ENCODE measurements at places on chromosomes 16 and 17.

DNA sequence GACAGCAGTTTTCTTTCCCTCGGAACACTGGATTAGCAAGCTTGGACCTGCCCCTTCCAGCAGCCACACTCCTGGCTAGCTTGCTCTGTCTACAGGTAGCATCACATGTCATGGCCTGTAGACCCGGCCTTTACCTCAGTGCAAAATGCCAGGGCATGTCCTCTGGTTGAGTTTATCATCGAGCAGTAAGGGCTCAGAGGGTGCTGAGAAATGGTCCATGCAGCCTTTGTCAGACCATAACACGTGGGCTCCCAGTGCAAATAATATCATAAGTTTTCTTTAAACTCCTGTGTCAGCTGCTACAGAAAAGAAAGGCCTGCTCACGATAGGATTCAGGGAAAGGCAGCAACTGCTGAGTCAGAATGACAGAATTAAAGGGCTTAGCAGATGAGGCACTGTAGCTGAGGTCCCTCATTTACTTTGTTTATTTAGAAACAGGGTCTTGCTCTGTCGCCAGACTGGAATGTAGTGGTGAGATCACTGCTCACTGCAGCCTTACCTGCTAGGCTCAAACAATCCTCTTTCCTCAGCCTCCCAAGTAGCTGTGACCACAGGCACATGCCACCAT lies 8.0 kb upstream of the GNA13 start:
- DNase-seq, result peak; percentile 67

DNA sequence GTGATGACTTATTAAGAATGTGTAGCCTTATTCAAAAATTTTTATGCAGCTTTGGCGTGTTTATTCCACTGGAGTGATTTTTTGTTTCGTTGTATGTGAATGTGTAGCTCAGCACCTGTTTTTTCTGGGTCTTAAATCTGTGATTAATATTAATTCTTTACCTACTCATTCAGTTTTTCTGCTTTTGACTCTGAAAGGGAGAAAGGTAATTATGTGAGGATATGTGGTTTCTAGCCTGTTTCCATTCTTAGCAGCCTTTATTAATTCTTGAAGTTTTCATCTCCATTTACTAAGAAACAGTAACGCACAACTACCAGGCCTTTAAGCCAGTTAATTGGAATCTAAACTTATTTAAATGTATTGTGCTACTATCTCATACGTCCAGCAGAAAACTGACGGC lies 7.0 kb downstream of the HEATR3 start:
- DNase-seq, result no peak

DNA sequence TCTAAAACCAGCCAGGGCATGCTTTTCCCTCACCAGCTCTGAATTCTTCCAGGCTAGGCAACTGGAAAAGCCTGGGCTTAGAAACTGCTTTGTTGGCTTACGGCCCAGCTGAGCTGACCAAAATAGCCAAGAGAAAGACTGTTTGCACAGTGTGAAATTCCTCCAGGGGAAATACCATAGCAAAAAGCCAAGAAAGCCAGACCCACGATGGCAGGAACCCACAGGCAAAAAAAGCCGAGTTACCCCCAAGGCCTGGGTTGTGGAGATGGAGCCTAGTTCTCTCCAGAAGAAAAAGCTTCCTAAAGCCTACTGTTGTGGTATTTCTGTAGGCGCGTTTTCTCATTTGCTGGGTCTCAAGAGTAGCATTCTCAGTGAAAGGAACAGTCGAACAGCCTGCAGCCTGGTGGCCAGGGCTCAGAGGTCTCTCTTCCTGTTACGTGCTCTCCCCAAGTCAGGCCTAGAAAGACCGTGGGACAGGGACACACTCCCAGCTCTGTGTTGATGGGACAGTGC lies 9.2 kb downstream of the SP2 start:
- DNase-seq, result no peak

DNA sequence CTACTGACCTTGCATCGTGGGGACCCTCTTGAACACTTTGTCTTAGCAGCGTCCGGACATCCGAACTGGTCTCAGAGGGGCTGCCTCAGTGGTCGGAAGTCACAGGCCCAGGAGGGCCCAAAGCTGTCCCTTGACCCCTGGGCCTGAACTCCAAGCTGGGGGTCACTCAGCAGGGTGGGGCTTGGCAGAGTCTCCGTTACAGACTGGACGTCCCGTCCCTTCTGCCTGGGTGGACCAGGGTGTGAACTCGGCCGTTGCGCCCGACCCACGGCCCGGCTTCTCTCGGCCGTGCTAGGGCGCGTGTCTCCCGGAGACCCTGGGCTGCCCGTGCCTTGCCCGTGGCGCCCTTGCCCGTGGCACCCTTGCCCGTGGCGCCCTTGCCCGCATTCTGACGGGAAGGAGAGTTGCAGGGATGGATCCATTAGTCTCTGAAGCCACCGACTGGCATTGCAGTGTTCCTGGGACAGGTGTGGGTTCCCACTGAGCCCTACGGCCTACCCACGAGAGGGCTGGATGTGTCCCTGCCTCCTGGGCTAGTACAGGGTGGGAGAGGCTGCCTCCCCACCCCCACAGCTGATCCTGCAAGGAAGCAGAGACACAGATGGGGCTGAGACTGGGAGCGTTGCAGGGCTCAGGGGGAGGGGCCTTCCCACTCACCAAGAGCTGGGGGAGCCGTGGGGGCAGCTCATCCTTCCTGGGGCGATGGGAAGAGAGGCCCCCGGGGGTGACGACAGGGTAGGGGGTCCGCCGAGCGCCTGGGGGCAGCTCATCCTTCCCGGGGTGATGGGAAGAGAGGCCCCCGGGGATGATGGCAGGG lies 4.9 kb downstream of the CACNA1H start:
- DNase-seq, result no peak

GRCh38 chr17:79745641-79746105 lies 14.9 kb downstream of the ENPP7 start:
- DNase-seq, result no peak

DNA sequence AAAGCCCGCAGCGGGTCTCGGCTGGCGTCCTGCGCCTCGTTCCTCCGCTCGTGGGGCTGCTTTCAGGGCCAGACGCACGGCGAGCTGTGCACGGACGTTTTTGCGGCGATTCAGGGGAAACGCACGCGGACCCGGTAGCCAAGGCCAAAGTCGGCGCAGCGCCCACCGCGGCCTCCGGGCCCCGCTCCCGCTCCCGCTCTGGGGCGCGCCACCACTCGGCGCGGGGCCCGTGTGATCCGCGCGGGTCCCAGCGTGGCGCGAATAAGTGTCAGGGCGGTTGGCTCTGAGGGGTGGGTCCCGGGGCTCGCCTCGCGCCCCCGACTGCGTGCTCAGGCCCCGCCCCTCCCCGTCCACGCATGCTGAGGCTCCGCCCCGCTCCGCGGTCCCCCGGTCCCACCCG lies 694 bp upstream of the TBCD start:
- DNase-seq, result peak; percentile 85

GRCh38 chr16:82867485-82867884 lies 240.7 kb downstream of the CDH13 start:
- no peak for DNase-seq

GRCh38 chr17:55601874-55602364 lies 90.7 kb upstream of the SMIM36 start:
- DNase-seq, result peak; percentile 68

GRCh38 chr17:51097708-51098446 lies 22.8 kb downstream of the SPAG9 start:
- peak; percentile 79 for DNase-seq

- DNase-seq, result no peak
Measured at GRCh38 chr16:22861580-22861979, 47.6 kb downstream of the HS3ST2 start.

GRCh38 chr17:72683506-72684404 lies 408.7 kb downstream of the SLC39A11 start:
- peak; percentile 74 for DNase-seq

DNA sequence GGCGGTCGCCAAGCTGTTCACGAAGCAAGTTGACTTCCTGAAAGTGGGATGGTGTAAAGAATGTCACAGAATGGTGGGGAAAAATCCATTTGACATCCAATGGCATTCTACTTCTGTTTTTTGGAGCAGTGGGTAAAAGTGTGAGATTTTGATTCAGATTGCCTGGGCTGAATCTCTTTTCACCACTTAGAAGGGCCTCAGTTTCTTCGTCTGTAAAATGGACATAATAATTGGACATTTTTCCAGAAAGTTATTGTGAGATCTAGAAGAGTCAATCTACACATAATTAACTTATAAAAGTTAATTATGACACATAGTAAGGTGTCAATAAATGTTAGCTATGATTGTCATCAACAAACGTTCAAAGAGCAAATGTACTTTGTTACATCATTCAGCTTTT lies 3.0 kb downstream of the KRT40 start:
- no peak for DNase-seq

- DNase-seq, result peak; percentile 32
Measured at GRCh38 chr16:66364959-66365306, 1.6 kb upstream of the CDH5 start.

- DNase-seq, result no peak
Measured at GRCh38 chr17:53628011-53628410, 194.7 kb upstream of the KIF2B start.

DNA sequence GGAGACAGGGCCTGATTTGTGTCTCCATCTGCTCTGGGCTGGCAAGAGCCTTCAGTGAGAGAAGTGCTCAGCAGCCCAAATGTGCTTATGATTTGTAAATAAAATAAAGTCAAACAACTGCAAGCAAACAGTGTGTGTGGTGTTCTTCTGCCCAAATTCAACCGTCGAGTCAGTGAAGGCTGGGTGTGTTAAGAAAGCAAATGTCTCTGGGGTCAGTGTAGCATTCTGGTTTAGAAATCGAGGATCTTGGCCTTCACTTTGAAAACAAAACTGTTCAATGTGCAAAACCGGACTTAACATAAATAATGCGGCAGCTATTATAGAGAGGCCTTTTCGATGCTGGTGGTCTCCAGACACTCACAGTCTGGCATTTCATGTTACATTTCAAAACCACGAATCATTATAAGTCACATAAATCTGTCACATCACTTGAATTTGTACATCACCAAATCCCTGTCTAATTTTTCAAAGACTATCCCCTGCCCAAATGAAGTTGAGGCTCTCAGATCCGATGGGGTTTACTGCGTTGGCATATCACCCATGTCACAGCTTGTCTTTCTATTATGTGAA lies 158.6 kb upstream of the MYOCD start:
- DNase-seq, result no peak

DNA sequence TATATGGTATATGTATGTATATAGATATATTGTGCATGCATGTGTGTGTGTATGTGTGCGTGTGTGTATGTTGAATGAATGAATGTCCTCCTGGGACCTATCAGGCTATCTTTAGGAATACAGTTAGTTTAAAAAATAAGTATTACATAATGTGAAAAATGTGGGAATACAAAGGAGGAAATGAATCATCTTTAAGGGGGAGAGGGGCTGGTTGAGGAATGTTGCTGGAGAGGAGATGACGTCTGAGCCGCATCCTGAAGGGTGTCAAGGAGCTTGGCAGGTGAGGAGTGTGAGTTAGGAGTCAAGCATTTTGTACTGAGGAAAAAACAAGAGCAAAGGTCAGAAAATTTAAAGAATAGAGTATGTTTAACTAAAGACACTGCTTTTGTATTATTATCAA lies 62.4 kb upstream of the NLK start:
- peak; percentile 36 for DNase-seq

GRCh38 chr17:74713171-74713755 lies 540 bp upstream of the CD300LF start:
- no peak for DNase-seq

DNA sequence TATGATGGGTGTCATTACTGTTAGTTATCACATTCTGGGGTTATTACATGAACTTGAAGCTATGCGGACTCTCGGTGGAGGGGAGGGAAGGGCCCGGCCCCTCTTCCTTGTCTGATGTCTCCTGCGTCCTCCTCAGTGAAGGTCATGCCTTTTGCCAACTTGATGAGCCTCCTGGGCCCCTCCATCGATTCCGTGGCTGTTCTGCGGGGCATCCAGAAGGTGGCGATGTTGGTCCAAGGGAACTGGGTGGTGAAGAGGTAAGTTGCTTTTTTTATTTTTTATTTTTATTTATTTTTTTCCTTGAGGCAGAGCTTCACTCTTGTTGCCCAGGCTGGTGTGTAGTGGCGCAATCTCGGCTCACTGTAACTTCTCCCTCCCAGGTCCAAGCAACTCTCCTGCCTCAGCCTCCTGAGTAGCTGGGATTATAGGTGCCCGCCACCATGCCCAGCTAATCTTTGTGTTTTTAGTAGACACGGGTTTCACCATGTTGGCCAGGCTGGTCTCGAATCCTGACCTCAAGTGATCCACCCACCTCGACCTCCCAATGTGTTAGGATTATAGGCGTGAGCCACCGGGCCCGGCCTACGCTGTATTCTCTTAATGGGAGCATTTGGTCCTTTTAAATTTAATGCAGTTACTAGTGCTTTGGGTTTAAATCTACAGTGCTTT lies 21.6 kb downstream of the POLR3E start:
- peak; percentile 47 for DNase-seq

DNA sequence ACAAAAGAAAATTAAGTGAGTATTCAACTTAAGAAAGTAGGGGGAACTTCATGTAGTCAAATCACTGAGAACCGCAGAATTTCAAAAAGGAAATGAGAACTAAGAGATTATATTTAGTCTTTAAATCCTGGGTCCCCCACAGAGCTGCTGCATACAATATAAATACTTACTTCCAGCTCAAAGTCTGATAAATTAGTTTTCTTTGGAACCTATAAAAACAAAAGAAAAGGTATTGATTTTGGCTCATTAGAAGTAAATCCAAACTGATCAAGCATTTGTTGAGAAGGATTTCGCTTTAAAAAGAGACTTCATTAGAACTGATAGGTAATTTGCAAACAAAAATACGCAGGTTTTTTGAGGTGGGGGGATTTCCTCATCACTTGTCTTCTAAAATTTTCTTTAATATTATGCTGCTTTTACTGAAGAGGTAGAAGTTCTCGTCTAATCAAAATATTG lies 21.9 kb downstream of the PARN start:
- DNase-seq, result no peak

DNA sequence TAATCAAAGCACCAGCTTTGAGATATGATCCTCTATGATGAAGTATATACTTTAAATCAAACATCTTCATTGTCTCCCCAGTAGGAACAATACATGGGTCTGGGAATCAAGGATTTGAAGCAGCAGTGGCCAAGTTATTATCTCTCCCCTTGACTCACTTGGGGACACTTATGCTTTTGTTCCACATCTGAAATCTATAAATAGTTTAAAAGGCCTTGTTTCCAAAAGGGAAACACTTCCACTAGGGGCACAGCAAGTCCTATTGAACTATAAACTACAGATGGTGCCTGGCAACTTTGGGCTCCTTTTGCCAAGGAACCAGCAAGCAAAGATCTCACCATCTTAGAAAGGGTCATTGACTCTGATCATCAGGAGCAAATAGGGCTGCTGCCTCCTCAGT lies 16.0 kb upstream of the CEP112 start:
- DNase-seq, result no peak

- no peak for DNase-seq
Measured at GRCh38 chr16:60463986-60464385, 1572.3 kb downstream of the CDH8 start.

- DNase-seq, result no peak
Measured at GRCh38 chr16:66269617-66270332, 96.7 kb upstream of the CDH5 start.

GRCh38 chr17:75511610-75512575 lies 3.4 kb downstream of the CASKIN2 start:
- peak; percentile 65 for DNase-seq

GRCh38 chr17:56842577-56842976 lies 8.6 kb downstream of the DGKE start:
- no peak for DNase-seq

- peak; percentile 62 for DNase-seq
Measured at GRCh38 chr17:16491131-16491702, 776 bp downstream of the LRRC75A start.

- DNase-seq, result peak; percentile 96
Measured at GRCh38 chr16:3646348-3646920, 8.1 kb upstream of the DNASE1 start.
